ENCODE measurements at places on chromosomes 1 and 21. TPM values are rescaled to one million over a fixed set of nuclear protein-coding genes. Genes with fewer than 3 reads are reported as not detected.
A peak's percentile ranks its signal among the peaks of the same experiment; 100 is the strongest.

DNA sequence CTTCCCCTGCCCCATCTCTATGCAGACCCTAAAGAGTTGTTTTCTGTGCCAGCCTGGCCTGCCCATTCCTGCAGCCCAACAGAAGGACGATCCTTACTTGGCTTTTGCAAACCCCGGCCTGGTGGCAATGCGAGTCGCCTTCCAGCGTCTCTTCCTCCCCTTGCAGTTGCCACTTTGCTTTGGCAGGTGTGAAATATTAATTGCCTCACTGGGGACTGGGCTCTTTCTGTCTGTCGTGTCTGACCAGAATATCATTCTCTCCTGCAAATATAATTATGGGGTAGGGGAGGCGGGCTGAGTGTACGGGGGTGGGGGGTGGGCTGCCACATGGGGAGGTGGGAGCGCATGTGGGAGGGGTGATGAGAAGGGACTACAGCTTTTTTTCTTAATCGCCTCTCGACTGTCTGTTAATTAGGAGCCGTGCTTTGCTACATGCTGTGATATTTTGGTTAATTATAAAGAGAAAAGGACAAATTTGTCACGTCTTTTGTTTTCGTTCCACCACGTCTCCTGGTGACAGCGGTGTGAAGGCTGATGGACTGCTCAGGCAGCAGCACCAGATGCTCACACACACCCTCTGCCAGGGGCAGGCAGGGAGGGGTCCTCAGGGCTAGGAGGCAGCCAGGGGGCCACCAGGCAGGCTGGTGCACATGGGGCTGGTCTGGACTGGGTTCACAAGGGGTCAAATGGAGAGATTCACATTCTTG is 80.1 kb upstream of the CD34 start:
- no peak for DNase-seq

- DNase-seq, result peak; percentile 92
Measured at GRCh38 chr1:3910857-3911845, 11.1 kb upstream of the C1orf174 start.

Gene CASQ1
- polyA plus RNA-seq, result 0.51 TPM

DNA sequence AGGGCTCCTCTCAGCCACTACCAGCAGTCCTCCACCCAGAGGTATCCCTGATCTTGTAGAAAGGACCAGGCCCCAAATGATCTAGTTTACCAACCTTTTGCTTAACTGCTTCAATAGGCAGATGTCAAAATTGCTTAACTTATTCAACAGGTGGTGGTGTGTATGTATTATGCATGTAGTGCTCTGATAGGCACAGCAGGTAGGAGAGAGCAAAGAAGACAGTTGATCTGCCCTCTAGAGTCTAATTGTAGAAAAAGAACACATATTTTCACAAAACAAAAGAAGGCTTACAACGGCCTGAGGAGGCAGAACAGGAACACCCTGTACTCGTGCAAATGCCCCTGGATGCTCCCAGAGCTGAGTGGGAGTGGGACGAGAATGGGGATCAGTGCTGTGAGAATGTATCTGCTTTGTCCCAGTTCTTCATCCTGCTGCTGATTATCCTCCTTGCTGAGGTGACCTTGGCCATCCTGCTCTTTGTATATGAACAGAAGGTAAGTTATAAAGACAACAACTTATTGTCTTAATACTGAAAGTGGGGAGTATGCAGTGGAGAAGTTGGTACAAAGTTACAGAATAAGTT is 21.1 kb downstream of the CD53 start:
- DNase-seq, result no peak

DNA sequence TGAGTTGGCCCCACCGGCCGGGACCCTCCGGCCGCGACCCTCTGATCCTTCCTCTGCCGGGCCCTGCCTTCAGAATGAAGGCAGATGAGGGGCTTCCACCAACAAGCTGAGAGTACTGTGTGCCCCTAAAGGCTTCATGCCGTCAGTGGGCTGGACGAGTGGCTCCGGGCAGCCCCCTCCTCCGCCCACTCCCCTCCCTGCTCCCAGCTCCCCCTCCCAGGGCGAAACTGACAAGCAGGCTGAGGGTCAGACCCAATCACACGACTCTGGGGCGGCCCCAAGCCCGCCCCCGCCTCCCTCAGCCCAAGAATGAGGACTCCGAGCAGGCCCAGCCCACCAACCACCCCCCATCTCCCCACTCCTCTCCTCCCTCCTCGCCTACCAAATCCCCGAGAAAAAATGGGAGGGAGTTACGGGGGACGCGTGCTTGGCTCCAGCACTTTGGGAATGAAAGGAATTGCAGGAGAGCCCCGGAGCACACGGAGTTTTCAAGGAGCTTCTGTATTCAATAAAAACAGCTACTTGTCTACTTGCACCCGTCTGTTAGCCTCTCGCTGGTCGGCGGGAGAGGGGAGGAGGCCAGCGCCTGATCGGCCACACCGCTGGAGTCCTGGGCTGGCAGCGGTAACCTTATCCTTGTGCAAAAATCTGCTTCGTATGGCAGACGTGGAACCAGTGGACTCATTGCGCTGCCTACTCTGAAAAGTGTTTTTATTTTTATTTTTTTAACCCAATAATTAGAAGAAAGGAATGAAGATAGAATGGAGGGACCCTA is at the start of gene COL11A1:
Gene COL11A1, minus strand, starts transcription at position 147 of the 775 bp plus-strand sequence. CDS start 344 bp downstream, outside the sequence.
- peak; percentile 82 for DNase-seq

Gene FCGR3A
- 0.80 TPM for polyA plus RNA-seq

DNA sequence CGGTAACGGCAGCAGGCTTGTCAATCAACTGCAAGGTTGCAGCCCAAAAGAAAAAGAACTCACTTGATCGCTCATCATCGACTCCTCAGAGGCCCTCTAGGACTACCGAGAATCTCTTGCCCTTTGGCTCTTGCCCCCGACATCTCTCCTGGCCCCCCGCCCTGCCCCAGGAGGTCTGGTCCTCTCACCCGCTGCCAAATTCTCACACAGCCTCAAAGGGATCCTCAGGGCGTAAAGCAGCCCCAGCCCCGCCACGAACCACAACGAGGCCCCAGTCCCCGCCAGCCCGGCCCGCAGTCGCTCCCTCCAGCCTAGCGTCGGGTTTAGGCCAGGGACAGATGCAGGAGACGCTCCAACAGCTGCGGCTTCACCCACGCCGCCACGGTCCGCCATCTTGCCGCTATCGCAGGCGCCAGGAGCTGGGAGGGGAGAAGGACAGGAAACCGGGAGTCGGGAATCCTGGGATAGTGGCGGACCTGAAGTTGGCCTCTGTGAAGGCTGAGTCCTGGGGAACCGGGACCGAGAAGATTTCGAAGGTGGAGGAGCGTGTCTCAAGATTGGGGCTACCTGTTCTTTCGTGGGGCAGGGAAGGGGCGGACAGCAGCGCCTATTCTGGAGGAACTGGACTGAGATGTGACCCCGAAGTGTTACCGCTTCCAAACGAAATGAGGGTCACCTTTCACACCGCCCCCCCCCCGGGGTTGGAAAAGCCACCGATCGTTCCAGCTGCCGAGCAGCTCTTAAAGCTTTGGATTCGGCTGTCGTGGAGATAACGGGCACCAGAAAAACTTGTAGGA is at the start of gene ST7L:
Gene ST7L, minus strand, starts transcription at position 421 of the 797 bp plus-strand sequence. Its CDS starts 28 bp downstream, at position 393.
- DNase-seq, result peak; percentile 79

- no peak for DNase-seq
Measured at GRCh38 chr1:243246916-243247315, 8.2 kb downstream of the CEP170 start.

- DNase-seq, result no peak
Measured at GRCh38 chr21:25560891-25561290, 46.4 kb downstream of the MRPL39 start.

- no peak for DNase-seq
Measured at GRCh38 chr1:184052194-184052559, 647 bp downstream of the TSEN15 start.

- no peak for DNase-seq
Measured at GRCh38 chr1:201026234-201026633, 2.7 kb upstream of the KIF21B start.

- no peak for DNase-seq
Measured at GRCh38 chr1:165495858-165496205, 48.0 kb upstream of the LRRC52 start.

- no peak for DNase-seq
Measured at GRCh38 chr1:106897976-106898375, 158.5 kb upstream of the PRMT6 start.

Gene CFAP141
- polyA plus RNA-seq, result not detected

Gene KRTAP13-2
- not detected for polyA plus RNA-seq

DNA sequence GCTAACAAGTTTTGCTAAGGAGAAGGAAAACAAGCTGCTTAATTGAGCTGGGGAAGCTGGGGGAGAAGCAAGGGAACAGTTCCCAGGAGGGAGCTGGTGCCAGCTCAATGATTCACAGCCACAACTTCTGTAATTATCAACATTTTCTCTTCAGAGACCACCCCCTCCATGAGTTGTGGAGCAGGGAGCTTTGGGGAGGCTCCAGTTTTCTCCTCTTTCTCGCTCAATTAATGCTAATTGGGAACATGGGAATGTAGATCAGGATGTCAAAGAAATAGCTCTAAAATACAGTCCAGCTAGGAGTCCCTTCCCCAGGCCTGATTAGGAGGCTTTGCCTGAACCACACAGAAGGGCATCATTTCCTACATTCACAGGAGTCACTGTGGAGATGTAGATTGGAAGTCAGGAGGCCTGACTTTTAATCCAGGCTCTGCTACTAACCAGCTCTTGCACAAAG is 12.1 kb upstream of the MNDA start:
- no peak for DNase-seq

Gene ACTL8
- not detected for polyA plus RNA-seq

- DNase-seq, result no peak
Measured at GRCh38 chr1:200958597-200958996, 63.9 kb downstream of the INAVA start.

- peak; percentile 74 for DNase-seq
Measured at GRCh38 chr1:90114521-90115141, 119.7 kb downstream of the ZNF326 start.

Gene FASLG
- not detected for polyA plus RNA-seq

DNA sequence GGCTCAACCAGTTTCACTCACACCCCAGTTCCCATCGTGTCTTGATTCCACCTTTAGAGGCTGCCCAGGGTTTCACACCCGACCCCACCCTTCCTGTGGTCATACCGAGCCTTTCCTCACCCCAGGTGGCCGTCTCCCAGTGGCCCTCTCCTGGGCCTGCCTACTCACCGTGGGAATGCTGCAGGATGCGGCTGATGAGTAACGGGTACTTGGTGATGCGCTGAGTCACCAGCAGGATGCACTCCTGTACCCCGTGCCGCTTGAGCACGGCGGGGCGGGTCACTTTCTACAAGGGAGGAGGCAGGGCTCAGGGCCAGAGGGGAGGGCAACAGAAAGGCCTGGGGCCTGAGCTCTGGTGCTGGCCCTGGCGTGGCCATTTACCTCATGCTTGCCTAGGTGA is 16.4 kb downstream of the ARHGEF2 start:
- DNase-seq, result no peak

- peak; percentile 26 for DNase-seq
Measured at GRCh38 chr21:44089001-44089911, 17.9 kb upstream of the PWP2 start.

Gene AMY1A
- not detected for polyA plus RNA-seq

DNA sequence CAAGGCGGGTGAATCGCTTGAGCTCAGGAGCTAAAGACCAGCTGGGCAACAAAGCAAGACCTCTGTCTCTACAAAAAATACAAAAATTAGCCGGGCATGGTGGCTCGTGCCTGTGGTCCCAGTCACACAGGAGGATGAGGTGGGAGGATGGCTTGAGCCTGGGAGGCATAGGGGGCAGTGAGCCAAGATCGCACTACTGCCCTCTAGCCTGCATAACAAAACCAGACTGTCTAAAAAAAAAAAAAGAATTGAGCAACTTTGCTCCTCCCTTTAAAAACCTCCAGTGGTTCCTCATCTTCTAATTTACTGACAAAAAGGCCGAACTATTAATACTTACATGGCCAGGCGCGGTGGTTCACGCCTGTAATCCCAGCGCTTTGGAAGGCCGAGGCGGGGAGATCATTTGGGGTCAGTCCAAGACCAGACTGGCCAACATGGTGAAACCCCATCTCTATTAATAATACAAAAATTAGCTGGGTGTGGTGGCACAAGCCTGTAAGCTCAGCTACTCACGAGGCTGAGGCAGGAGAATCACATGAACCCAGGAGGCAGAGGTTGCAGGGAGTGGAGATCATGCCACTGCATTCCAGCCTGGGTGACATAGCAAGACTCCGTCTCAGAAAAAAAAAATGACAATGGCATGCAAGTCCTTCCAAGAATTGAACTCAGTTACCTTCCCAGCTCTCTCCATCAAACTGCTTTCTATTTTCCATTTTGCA is 4.4 kb downstream of the ACBD3 start:
- DNase-seq, result peak; percentile 49

Gene TFF2
- 58.7 TPM for polyA plus RNA-seq

GRCh38 chr1:216812966-216813365 is 89.7 kb upstream of the ESRRG start:
- DNase-seq, result no peak

- no peak for DNase-seq
Measured at GRCh38 chr1:244340396-244340795, 111.3 kb downstream of the ADSS2 start.

- DNase-seq, result no peak
Measured at GRCh38 chr1:36590771-36591170, 108.1 kb upstream of the CSF3R start.

Gene FAM72D
- polyA plus RNA-seq, result 0.40 TPM

Gene OR2L5
- not detected for polyA plus RNA-seq

Gene HTR6
- polyA plus RNA-seq, result not detected

GRCh38 chr1:20382711-20383110 is 92.0 kb downstream of the VWA5B1 start:
- DNase-seq, result no peak

Gene NLRP3
- polyA plus RNA-seq, result not detected

GRCh38 chr1:93255222-93256079 is 74.9 kb downstream of the CCDC18 start:
- no peak for DNase-seq

- no peak for DNase-seq
Measured at GRCh38 chr1:76669131-76669530, 198.1 kb upstream of the ST6GALNAC5 start.

DNA sequence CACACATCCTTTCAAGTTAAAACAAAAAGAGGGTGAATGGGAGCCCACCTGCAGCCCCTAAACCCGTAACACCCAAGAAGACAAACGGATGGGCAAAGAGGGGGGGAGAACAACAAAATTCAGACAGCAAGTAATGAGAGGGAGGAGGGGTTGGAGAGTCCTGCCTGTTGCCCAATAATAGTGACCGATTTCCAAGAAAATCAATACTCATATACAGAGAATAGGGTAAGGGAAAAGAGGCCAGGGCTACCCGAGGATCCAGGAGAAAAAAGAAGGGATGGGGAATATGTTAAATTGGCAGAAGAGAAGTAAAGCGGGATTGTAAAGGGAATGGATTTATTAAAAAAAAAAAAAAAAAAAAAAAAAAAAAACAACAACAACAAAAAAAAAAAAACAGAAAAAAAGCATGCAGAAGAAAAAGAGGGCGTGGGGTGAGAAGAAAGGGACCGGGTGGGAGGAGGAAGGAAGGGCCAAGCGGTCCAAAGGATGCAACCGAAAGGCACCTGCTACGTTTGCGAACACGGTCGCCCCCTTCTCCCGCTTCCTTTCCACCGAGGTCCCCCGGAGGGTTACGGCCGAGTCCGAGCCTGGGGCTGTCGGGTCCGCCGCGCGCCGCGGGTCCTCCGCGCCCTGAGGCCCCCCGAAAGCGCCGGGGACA is 930 bp downstream of the SLC30A10 start:
- DNase-seq, result no peak

GRCh38 chr1:26350701-26351589 is 3.0 kb downstream of the CRYBG2 start:
- DNase-seq, result peak; percentile 84
